ENCODE measurements at places on chromosomes 4 and X.

DNA sequence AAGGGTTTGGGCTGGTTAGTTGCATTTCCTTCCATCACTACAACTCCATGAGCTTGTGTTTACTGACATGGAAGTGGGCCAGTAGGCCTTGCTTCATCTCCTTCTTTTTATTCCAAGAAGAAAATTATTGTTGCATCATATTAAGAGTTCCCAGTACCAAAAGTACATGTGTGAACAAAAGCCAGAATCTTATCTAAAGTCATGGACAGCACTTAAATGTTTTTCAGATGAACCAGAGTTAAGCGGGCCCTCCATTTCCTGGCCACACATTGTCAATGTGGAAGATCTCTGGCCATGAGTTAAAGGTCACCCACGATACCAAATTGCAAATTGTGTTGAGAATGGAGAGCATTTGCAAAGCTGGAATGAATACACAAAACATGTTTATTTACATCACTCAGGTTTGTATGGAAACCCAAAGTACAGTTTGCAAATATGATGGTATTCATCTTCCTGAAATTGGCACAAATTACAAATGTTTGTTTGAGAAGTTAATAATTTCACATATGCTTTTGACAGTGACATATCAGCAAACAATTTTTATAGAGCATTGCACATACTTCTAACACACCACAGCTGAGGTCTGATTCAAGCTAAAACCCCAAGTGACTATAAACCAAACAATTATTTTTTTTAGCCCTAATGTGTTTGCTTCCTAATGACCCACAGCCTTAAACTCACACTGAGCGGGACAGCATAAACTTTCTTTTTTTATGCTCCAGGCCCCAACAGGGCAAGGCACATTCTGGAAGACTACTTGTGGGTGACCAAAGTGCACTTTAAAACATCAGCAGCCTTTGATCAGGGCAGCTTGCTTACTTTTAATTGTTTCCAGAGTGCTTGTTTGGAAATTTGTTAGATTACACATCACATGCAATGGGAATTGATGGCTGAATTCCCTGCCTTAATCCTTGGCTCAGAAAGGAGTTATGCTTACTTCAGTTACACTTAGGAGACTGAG, 502.9 kb upstream of the SLIT2 start:
- peak; percentile 84 for DNase-seq

DNA sequence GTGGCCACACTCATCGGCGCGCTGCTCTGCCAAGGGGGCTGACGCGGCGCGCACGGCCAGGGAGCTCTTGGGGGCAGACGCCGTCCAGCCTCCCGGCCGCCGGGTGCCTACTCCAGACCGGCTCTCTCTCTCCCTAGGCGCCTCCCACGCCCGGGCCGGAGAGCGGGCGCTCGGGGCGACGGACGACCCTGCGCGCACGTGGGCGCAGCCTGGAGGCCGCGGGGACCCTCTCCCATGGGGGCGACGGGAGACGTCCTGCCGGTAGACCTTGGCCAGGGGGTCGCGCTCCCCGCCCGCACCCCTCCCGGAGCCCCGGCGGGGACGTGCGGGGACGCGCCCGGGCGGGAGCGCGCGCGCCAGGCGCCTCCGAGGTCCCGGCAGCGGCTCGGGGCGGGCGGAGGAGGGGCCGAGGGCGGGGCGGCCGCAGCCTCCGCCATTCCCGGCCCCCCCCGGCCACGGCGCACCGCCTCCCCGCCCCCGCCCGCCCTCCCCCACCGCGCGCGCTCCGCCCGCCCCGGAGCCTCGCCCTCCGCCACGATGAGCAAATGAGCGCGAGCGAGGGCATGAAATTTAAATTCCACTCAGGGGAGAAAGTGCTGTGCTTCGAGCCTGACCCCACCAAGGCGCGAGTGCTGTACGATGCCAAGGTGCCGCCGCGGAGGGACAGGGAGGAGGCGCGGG, at the start of gene MSL3:
Gene MSL3 (plus strand): TSS at position 519 of the 681 bp plus-strand sequence. CDS start 27 bp downstream, at position 546.
- peak; percentile 84 for DNase-seq

GRCh38 chr4:1732911-1733310, 11.6 kb downstream of the TACC3 start:
- no peak for DNase-seq

GRCh38 chrX:108313669-108314068, 124.6 kb downstream of the COL4A6 start:
- peak; percentile 47 for DNase-seq

DNA sequence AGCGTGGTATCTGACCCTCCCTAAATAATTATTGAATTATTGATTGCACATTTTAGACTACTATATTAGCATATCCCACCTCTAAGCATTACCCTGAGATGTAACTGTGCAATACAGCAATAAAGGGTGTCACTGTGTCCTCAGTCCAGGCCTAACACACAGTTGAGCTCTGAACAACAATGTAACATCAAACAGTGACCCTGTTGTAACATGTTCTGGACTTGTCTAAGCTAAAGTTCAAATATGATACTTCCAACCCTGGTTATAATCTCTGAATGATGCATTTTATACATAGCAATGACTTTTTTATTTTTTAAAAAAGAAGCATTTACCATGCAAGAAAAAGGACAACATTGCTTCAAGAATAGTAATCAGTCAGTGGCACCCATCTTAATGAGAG, 61.6 kb upstream of the DMD start:
- DNase-seq: no peak

DNA sequence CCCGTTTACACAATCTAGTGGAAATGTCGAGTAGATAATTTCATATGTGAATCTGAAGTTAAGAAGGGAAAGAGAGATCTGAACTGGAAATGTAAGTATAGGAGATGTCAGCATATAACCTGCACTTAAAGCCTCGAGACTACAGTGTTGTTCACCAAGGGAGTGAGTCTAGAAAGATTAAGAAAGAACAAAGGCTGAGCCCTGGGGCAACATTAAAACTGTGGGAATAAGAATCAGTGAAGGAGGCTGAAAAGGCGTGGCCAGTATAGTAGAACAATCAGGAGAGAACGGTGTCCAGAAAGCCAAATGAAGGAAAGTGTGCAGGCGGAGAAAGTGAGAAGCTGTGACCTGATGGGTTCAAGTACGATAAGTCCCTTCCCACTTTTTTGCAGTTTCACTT, 118.8 kb upstream of the TENM3 start:
- no peak for DNase-seq

- no peak for DNase-seq
These were observed 33.8 kb downstream of the TSPAN5 start for GRCh38 chr4:98624642-98625041.

DNA sequence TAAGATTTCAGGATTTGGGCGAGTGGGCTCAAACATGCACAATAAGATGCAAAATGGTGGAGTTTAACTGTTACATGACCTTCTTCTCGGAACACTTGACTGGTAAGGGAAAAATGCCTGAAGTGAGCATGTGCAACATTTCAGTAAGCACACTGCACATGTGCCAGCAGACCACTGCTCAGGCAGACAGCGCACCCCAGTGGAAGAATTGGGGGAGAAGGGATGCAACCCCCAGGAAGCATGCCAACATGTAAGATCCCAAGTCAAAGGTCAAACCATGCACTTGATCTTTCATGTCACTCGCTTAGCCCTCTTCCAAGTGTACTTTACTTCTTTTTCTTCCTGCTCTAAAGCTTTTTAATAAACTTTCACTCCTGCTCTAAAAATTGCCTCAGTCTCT, 256.3 kb downstream of the CENPC start:
- no peak for DNase-seq

GRCh38 chr4:39715788-39716187, 17.9 kb downstream of the UBE2K start:
- DNase-seq: no peak

DNA sequence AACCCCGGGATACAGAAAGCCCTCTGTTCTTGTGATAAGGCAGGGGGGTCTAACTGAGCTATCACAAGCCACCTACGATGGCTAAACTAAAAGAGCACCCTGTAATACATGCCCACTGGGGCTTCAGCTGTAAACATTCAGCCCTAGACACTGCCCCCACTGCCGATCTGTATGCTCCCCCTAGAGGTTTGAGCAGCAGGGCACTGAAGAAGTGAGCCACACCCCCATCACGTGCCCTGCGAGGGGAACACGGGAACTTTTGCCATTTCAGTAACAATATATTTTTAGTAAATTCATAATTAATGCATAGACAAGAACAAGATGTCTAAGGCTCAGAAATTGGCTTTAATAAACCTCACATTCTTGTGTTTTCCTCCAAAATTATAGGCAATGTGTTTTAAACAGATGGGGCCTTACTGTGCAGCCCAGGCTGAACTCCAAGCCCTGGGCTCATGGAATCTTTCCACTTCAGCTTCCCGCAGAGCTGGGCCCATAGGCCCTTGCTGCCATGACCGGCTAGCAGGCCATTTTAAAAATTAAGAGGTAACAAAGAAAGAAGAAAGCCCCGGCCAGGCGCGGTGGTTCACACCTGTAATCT, 235.3 kb upstream of the SFRP2 start:
- no peak for DNase-seq

DNA sequence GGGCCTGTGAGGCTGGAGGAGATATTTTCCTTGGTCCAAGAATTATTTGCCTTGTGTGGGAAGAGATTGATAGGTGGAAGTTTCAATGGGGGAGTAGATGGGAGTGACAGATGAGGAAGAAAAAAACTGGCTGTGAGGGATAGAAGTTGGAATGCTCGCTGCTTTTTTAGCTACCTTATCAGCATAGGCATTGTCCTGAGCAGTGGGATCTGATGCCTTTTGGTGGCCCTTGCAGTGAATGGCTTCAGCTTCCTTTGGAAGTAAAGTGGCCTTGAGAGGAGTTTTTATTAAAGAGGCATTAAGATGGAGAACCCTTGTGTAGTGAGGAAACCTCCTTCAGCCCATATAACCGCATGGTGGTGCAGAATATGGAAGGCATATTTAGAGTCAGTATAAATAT, 16.0 kb downstream of the KLKB1 start:
- no peak for DNase-seq

GRCh38 chr4:168667376-168667775, 170.5 kb downstream of the PALLD start:
- no peak for DNase-seq

DNA sequence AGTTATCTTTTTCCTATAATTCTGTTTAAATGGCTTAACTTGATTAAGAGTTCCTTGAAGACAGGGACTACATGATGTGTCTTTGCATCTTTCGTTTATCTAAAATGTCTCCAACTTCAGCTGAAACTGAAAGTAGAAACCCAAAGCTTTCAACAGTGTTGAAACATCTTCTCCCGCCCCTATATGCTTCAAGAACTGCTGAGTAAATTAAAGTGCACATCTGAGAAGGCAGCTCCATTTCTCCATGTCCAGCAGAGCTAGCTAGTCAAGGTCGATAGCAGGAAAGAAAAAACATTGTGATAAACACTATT, 185.7 kb upstream of the TBL1X start:
- no peak for DNase-seq

GRCh38 chrX:133497356-133497755, 82.1 kb upstream of the GPC4 start:
- DNase-seq: no peak

- DNase-seq: no peak
These were observed 31.6 kb downstream of the IQCM start for GRCh38 chr4:149784018-149784417.

DNA sequence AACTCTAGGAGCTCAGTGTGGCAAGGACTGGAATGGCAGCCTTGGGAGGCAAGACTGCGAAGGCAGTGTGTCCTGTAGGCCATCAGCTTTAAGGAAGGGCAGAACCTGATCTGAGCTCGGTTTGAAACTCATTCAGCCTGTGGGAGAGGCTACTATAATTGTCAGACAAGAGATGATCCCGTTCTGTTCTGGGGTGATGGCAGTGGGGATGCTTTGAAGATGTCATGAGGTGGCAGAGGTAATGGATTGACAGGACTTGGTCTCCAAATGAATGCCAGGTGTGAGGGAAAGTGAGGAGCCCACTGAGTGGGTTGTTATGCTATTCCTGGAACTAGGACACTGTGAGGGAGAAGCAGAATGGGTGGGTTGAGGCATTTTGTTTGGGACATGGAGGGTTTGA, 144.9 kb downstream of the PJA1 start:
- DNase-seq: no peak

DNA sequence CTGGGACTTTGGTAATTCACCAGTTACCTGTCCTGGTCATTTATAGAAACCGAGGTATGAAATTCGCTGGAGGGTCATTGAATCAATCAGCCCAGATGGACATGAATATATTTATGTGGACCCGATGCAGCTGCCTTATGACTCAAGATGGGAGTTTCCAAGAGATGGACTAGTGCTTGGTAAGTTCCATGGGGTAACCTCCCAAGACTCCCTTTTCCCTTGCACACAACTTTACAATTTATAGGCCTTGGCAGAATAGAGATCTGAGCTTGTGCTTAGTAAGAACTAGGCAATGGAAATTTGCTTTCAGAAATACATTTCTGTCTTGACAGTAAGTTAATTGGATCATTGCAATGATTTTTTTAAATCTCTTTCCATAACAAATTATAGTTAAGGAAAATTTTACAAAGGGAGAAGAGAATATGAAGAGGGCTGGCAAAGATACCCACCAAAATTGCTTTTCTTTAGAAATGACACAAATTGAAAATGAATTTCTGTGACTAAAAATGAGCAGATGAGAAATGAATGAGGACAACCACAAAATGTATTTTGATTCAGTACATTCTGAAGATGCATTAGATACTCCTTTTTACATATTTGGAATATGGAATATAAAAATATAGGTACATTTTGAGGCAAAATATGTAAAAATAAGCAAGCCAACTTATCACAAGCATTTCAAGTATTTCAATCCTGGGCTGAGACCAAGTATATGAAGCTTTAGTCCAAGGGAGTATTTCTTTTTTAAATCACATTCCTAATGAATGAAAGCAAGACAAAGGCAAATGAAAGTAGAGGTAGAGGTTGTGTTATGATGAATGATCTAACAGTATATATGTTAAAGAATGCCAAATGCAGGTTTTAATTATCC, 45.9 kb downstream of the PDGFRA start:
- peak; percentile 25 for DNase-seq

GRCh38 chrX:40091691-40092421, 5.9 kb downstream of the BCOR start:
- no peak for DNase-seq

- DNase-seq: peak; percentile 86
These were observed 4.5 kb upstream of the FGF16 start for GRCh38 chrX:77442728-77443127.

All from foreskin fibroblast (primary cell).